ENCODE measurements at places on chromosomes 3 and 15. TPM values are rescaled to one million over a fixed set of nuclear protein-coding genes. Genes with fewer than 3 reads are reported as not detected.

The ILDR1 gene
- 0.96 TPM for total RNA-seq

The POPDC2 gene
- total RNA-seq: not detected

The CD80 gene
- not detected for total RNA-seq

The SAMD7 gene
- not detected for total RNA-seq

The BLM gene
- total RNA-seq: 1.2 TPM

The UBA7 gene
- total RNA-seq: 16.6 TPM

The VEPH1 gene
- total RNA-seq: not detected

The WHAMM gene
- 6.3 TPM for total RNA-seq

The GRK7 gene
- total RNA-seq: not detected

The TLNRD1 gene
- 12.0 TPM for total RNA-seq

The MUSTN1 gene
- not detected for total RNA-seq
